ENCODE measurements at places on chromosomes 5 and 9.

DNA sequence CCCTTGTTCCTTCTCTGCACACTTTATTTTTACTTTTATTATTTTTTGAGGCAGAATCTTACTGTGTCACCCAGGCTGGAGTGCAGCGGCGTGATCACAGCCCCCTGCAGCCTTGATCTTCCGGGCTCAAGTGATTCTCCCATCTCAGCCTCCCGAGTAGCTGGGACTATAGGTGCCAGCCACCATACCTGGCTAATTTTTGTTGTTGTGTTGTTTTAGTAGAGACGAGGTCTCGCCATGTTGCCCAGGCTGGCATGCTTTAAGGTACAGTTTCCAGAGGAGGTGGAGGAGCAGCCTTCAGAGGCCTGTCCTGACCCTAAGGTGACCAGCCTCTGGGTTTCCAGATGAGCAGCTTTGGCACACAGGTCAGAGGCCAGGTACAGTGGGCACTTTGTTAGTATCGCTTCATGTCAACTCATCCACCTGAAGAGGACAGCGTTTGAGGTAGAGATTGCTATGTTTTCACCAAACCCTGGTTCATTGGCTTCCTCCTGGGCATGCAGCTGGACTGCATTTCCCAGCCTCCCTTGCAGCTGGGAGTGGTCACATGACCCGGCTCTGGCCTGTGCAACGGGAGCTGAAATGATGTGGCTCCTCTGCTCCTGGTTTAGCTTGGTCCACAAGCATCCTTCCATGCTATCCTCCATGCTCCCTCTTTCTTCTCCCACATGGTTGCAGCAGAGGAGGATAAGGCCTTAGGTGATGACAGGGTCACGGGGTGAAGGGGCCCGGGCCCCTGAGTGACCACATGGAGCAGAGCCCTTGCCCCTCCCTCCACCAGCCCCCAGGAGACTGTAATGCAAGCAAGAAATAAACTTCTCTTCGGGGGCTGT lies 139.3 kb upstream of the IER5L start:
- peak; percentile 53 for DNase-seq

DNA sequence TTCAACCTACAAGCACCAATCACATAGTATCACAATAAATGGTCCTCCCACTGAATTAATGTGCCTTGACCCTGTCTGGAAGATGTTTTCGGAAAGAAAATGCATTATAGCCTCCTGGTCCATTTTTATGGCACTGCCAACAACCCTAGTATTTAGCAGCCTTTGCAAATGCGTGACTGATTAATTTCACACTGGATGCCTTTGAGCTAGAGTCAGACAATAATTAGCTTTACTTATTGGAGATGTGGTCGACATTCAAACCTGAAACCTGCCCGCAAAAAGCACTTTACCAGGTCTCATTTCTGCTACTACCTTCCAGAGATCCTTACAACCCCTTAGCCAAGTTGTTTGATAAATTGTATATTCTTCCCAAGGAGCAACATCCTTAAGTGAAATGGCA lies 119.3 kb upstream of the DPYSL3 start:
- DNase-seq, result no peak

GRCh38 chr5:55104946-55105701 lies 2.7 kb downstream of the GZMA start:
- DNase-seq, result no peak

DNA sequence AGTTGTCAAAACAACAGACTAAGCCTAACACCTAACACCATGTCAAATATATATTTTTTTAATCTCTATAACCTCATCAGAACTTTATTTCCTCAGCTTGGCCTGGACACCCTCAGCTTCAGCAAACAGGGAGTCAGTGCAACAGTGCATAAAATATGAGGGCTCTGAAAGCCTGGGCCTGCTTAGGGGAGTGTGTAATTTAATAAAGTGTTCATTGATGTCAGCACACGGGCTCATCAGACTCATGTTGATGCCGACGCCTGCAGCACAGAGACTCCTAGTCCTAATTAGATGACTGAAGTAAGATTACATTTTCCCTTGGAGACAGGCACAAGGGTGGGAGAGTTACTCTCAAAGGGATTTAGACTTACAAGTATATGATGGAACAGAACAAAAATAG lies 37.8 kb downstream of the CDH10 start:
- DNase-seq, result no peak

DNA sequence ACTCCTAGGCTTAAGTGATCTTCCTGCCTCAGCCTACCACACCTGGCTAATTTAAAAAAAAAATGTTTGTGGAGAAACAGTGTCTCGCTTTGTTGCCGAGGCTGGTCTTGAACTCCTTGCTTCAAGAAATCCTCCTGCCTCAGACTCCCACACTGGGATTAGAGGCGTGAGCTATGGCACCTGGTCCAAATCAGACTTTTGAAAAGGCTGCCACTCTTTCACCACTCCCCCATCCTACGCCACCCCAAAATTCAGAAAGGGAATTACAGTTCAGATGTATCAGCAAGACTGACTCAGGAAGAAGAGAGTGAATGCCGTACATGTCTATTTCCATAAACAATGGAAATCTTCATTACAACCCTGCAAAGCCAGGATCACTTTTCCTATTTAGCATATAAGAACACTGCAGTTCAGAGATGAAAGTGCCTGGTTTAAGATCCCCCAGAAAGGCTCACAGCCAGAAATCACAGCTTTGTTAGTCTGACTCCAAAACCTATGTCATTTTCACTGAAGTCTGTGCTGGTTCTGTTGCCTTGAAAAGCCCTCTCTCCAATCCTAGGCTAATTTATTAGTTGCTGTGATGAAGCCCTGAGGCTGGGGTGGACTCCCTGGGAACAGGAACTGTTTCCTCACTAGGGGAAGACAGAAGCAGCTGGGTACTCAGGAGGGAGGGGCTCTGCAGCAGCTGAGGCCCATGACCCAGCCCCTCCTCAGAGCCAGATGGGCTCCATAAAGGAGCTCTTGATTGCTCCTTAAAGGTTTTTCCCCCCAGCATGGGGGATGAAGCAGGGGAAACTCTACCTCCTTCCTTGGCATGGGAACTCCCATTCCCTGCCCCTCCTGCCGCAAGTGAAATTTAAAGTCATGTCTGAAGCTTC lies 3.1 kb downstream of the FBLL1 start:
- no peak for DNase-seq

DNA sequence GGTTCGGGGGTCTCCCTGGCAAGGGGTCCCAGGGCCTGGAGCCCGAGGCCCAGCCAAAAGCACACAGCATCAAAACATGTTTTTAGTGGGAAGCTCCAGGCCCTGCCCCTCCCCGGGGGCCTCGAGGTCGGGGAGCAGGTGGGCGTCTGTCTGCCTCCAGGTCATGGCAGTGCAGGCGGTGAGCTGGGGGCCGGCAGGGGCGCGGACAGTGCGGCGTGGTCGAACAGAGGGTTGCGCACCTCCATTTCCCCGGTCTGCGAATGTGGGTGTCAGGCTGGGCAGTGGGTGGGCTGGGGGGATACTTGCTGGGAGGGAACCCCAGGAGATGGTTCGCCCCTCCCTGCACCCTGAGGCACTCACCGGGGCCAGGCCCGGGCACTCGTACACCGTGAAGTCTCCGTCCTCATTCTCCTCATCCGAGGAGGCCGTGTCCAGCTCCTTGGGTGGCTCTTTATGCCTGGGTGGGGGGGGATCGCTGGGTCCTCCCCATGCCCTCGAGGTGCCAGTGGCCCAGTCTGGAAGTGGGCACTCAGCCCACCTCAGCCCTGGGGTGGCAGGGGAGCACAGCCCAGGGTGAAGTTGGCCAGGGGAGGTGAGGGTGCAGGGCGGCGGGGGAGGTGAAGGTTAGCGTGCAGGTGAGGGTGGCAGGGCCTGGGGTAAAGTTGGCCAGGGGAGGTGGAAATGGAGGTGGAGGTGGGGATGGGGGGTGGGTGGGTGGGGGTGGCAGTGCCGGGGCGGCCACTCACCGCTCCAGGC lies 6.2 kb downstream of the NPDC1 start:
- DNase-seq, result no peak

- no peak for DNase-seq
Measured at GRCh38 chr9:134983506-134984371, 66.0 kb upstream of the FCN1 start.

DNA sequence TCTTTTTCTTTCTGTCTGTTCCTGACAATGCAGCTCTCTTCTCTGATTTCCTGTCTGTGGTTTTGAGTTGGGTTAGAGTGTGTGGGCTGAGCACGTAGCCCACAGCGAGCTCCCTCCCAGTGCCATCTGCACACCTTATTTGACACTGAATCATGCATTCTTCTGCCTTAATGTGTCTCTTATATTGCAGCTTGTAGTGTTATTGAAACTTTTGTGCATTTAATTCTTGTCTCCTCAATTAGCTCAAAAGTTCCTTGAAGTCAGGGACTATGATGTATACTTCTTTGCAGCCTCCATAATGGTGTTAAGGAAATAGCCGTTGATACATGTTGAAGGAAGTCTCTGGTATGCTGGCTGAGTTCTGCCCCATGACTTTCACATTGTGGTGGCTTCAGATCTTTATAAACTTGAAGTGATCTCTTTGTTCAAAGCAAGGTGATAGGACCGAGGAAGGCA lies 576.2 kb upstream of the CLINT1 start:
- DNase-seq, result no peak

Measured in HEK293T (cell line).